ENCODE measurements at places on chromosomes 3 and 15.

DNA sequence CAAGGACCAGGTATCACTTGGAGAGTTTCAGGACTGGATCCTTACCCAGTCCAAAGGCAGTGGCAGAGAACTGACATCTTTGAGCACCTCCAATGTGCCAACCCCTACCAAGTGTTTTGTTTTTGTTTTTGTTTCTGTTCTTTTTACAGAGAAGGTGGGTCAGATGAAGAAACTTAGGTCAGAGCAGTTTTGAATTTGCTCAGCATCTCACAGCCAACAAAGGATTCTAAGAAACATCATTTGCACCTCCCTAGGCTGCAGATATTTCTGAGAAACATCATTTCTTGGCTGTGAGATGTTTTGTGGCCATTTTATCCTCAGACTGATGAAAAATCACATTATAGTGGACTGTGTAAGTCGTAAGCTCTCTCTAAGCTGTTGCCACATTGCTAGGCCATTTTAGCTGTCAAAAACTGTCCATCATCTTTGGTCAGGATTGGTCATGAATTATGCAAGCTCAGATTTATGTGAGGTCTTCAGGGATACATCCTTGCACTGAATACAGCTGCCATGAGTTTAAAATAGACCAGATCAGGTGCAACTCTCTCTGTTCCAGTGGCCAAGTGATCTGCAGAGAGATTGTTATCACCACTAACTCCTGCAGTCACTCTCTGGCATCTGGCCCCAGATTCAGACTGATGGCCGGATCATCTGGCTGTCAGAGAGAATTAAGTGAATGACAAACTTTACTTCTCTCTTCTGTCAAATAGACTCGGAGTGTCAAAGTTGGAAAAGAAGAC, 341.5 kb downstream of the EPHB1 start:
- DNase-seq: no peak

DNA sequence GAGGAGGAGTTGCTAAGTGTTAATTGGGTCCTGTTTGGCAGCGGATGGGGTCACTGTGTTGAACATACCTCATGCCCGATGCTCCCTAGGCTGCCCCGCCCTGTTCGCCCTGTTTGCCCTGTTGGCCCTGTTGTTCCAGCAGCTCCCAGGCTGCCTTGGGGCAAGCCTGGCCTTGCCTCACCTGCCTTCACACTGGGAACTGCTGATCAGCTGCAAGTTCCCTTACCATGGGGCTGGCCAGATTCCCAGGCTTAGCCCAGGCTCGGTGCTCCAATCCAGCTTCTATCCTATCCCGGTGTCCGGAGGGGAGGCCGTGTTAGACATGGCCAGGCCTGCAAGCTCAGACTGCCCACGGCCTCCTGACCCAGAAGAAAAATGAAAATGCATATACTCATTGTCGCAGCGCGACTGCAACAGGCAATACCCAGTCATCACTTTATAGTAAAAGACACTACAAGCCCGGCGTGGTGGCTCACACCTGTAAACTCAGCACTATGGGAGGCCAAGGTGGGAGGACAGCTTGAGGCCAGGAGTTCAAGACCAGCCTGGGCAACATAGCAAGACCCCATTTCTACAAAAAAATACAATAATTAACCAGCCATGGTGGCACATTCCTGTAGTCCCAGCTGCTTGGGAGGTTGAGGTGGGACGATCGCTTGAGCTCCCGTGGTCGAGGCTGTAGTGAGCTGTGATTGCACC, 42.9 kb upstream of the ZNF710 start:
- DNase-seq: no peak

DNA sequence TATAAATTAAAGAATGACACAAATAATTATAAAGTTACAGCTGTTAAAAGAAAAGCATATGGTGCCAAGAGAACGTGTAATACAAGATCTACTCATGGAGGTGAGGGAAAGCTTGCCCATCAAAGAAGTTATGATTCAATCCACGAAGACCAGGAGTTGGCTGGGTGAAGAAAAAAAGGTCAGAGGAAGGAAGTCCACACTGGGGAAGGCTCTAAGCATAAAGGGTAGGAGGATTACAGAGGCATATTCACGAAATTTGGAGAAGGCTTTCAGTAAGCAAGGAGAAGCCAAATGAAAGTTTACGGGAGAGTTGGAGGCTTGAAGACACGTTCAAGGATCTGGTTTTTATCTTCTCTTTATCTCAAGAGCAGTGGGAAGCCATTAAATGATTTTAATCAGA, 1.8 kb upstream of the TGFBR2 start:
- DNase-seq: no peak

DNA sequence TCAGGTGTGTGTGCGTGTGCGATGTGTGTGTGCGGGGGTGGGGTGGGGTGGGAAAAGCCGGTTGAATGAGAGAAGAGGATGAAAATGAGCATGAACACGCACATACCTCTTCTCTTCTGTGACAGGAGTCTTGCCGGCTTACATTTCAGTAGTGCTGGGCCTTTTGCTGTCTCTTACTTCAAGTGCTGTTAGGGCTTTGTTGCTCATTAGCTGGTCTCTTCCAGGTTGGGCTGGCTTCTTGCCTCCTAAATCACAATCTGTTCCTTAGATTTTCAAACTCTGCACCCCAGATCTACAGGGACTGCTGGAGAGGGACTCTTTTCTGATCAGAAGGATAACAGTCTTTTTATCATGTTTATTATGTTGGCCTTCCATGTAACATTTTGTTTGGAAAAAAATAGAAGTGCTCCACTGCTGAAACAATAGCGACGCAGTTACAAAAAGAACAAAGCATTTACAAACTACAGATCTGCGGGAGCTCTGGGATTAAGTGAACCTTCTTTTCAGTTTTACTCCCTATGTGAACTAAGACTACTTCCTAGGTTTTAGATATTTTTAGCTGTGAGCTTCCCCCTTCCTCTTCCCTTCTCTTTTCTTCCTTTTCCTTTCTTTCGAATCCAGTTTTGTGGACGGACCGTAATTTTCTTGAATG, 48.5 kb downstream of the USP13 start:
- DNase-seq: no peak

GRCh38 chr3:54915976-54916375, 11.9 kb downstream of the LRTM1 start:
- no peak for DNase-seq

DNA sequence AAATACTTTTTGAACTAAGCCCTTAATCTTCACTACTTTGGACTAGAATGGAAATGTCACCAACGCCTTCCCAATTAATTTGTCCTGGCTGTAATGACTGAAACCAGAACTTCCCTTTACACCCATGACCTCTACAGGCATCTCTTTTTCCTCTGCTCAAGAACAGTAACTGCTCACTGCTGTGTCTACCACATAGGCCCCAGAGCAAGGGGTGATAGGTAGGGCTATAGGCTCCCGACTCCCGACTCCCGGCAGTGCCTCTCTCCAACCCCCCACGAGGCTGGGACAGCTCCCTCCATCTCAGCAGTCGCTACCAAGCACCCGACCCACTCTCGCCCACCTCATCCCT, 384 bp upstream of the LEKR1 start:
- DNase-seq: no peak

DNA sequence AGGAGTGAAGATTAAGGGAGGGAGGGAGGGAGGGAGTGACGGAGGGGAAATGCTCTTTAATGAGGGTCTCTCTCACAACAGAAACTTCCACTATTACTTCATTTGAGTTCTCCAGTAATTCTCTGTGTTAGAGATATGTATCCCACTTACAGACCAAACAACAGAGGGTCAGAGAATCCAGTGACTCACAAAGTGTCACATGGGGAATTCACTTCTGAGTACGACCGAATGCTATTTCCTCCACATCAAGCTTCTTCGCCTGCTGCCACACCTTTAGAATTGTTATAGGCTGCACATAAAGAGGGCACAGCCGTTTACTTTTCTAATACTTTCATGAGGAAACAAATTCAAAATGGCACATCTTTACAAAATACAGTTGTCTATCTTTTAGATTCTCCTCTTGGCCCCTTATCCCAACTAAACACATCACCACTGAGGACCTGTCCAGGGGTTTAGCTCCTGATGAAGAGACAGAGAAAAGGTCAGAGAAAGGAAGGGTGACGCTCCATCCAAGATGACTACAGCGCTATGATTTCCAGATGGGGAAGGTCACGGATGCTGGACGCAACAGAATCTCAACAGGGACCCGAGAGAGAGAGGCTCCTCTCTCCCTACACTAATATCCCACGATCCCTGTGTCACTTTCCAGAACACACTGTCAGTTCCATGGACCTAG, 119.0 kb downstream of the XXYLT1 start:
- no peak for DNase-seq

DNA sequence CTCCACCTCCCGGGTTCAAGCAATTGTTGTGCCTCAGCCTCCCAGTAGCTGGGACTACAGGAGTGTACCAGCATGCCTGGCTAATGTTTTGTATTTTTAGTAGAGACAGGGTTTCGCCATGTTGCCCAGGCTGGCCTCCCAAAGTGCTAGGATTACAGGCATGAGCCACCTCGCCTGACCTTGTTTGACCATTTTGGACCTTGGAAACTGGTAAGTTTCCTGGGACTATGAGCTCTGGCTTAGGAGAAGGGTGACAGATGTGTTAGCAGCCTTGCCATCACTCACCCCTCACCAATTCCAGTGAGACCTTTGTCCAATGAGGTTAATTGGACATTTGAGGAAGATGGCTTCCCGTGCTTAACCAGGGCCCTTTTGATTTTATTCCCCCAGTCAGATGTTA, 19.9 kb downstream of the DNASE1L3 start:
- no peak for DNase-seq

- DNase-seq: no peak
Measured at GRCh38 chr15:70524470-70524869, 238.9 kb downstream of the UACA start.
